Activated T-helper 1 cell treated with Interleukin-2 at 50 U/mL for 16 hours (primary cell): ENCODE measurements at places on chromosomes 7 and 10.
A peak's percentile ranks its signal among the peaks of the same experiment; 100 is the strongest.

DNA sequence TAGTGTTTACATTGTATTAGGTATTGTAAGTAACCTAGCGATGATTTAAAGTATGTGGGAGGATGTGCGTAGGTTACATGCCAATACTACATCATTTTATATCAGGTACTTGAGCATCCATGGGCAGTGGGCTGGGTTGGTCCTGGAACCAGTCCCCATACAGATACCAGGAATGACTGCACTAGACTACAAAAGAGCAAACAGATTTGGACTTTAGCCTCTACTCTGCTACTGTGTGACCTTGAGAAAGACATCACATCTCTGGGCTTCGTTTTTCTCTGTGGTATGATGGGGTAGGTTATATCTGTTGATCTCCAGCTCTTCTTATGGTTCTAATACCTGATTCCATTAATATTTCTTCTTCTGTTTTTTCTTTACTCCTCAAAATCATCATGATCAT, 412.5 kb upstream of the LRGUK start:
- no peak for DNase-seq

- no peak for DNase-seq
These were observed at the start of gene MMP21 for GRCh38 chr10:125775491-125776106. MMP21 (minus strand) TSS chr10:125775821; CDS start chr10:125775821, 0 bp downstream.

DNA sequence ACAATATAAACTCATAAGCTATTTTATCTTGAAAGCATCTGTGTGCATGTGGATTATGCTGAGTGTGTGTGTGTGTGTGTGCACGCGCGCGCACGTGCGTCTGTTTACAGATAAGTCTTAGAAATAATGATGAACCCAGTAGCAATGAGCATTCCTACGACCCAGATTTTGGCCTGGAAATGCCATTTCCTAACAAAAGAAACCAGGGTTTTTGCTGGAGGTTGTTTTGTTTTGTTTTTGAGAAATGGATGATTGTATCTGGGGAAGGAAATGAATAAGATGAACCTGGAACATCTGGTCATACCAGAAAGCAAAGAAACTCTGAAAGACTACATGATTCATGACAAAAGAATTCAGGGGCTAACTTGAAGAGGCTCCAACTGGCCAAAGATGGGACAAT, 22.1 kb upstream of the LMOD2 start:
- DNase-seq = no peak

- DNase-seq = no peak
These were observed 174.1 kb upstream of the MKI67 start for GRCh38 chr10:128300290-128300824.

GRCh38 chr7:77242068-77242467, 42.4 kb upstream of the FGL2 start:
- no peak for DNase-seq

- no peak for DNase-seq
These were observed 4.3 kb downstream of the MAP3K8 start for GRCh38 chr10:30438021-30438850.

- peak; percentile 8 for DNase-seq
These were observed 179.3 kb downstream of the PFKFB3 start for GRCh38 chr10:6382081-6382480.

DNA sequence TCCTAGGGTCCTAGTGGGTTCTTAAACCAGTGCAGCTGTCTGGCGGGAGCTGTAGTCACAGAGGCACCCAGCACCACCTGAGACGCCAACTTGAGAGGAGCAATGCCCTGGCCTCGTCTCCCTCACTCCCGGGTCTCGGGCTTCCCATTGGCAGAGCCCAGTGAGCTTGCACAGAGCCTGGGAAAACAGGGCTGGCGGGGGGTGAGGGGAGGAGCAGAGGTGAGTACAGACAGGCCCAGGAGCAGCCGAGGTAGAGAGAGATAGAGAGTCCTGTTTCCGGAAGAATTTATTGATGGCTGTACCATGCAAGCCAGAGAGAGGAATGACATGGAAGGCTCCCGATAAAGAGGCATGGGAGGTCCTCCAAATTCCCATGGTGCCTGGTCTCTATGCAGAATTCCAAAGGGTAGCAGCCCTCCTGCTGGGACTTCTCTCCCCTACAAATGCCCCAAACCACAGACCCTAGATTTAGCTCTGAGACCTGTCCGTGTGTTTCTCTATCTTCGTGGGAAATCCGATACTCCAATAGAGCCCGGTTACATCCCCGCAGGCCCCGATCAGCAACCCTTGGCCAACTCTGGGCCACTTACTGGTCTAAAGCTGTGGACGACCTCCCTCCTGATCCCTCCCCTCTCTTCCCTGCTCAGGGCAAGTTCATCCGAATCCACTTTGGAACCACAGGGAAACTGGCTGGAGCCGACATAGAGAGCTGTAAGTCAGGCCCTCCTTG, 20.3 kb upstream of the MYH16 start:
- no peak for DNase-seq

- DNase-seq = no peak
These were observed 160.6 kb downstream of the MAGI2 start for GRCh38 chr7:79292834-79293233.

DNA sequence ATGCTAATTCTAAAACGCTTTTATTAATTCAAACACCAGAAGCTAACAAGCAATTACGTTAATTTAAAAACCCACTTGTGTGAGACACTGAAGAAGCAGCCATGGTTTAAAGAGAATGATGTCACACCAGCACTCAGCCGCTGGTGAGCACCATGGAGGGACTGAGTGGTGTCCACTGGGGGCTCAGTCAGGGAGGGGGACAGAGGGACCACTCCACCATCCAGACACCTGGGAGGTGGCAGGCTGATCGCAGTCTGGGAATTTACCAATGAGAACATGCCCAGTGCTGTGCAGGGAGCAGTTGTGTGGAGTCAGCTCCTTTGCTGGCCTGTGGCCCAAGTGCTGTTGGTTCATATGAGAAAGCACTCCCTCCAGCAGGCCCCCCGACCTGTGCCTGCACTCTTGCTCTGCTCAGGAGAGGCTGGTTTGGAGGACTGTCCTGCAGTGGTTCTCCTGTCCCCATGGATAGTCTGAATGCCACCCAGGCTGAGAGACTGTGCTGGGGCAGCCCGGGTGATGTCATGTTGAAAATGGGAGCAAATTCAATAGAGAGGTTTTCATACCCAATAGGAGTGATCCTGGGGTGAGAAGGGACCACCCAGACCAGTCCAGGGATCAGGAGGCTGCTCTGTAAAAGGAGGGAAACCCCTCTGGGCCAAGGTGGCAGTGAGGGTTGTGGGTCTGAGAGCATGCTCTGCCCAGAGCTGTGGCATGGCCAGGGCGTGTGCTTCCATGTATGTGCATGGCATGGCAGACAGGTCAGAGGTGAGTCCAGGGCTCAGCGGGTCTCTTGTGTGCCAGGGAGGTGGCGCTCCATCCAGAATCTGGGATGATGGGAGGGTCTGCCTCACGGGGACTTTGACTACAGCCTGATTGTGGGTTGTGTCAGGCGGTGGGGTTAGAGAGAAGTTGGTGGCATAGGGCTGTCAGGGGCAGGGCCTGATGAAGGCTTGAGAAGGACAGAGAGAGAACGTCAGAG, 12.7 kb downstream of the ADCY1 start:
- no peak for DNase-seq

DNA sequence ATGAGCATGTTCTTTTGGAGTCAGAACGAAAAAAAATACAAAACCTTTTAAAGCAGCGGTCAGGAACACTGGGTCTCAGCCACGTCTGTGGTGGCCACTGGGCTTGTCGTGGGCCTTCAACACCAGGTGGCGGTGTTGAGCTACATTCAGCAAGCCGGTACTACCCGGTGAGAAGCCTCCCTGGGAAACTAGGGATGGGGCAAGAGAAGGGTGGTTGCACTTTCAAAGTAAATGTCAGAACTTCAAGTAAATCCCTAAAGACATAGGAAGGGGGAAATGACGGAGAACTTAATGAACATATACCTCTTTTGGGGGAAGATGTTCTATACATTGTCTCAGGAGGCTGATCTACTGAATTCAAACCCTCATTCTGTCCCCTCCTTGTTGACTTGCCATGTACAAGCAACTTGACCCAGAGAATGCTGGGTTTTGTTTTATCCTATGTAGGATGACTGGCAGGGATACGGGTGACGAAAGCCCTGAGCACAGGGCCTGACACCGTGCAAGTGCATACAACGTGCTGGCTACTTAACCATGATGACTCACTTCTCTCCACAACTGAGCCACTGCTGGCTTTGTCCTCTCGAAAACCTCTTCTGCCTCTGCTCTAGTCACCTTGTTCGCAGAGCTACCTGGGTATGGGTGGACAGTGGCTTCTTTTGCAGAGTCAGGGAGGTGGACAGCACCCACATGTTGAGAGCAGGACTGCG, 49.0 kb upstream of the BAMBI start:
- DNase-seq = peak; percentile 28

DNA sequence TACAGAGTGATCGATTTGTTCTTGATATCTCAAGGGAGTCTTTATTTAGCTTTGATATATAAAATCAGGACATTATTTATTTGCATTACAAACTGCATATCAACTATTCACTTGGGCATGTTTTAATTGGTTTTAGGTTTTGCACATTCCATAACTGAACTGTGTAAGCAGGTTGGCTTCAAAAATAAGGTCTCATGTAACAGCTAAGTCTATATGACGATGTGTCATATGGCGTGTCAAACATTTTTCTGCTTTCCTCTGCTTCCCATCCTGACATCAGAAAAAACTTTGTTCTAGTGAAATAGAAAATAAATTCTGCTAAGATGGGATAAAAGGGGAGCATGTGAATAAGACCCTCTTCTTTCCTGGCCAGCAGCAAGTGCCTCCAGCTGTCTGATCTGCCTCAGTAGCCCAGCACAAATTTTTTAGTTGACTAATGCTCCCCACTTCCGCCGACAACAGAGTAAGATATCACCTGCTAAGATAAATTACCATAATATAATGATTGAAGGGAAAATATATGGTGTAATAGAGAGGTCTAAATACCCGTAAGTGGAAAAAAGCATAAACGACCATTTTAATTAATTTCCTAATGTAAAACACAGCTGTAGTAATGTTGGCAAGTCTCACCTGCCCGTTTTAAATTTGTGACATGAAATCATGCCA, 180.5 kb downstream of the TAX1BP1 start:
- no peak for DNase-seq

GRCh38 chr7:50869108-50869725, 86.5 kb upstream of the GRB10 start:
- no peak for DNase-seq

DNA sequence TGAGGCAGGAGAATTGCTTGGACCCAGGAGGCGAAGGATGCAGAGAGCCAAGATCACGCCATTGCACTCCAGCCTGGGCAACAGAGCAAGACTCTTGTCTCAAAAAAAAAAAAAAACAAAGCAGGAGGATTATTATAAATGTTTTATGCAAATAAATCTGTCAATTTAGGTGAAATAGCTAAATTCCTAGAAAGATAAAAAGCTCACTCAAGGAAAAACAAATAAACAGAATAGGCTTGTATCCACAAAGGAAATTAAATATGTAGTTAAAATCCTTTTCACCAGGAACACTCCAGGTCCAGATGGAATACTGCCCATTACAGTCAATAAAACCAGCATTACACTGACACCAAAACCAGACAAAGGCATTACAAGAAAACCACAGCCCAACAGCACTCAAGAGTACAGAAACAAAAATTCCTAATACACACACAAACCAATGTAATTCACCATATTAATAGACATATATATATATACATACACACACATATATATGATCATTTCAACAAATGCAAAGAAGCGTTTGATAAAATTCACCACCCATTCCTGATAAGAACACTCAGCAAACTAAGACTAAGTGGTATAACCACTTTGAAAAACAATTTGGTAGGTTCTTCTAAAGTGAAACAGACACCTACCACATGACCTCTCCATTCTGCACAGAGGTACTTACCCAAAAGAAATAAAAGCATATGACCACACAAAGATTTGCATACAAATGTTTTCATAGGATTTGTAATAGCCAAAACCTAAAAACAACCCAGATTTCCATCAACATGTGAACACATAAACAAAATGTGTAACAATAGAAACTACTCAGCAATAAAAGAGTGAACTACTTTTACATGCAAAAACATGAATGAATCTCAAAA, 38.8 kb downstream of the ABI1 start:
- DNase-seq = no peak

DNA sequence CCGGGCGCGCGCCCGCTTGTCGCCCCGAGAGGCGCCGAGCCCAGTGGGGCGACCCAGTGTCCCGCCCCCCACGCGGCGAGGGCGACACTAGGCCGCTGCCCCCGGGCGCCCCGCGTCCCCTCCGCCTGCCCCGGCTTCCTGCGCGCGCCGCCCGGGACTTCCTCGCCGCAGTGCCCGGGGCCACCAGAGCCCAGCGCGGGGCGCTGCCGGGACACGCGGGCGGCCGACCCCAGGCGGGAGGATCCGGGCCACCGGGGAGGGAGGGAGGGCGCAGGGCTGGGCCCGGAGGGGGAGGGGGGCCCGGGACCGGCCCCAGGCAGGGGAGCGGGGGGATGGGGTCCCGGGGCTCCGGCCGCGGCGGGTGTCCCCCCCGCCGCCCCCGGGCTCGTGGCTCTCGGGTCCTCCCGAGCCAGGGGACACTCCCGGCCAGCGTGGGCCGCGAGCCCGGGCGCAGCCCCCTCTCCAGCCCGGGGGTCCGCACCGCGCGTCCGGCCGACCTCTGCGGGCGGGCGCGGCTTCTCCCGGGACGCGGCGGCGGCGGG, 435 bp upstream of the PWWP2B start:
- DNase-seq = peak; percentile 59

DNA sequence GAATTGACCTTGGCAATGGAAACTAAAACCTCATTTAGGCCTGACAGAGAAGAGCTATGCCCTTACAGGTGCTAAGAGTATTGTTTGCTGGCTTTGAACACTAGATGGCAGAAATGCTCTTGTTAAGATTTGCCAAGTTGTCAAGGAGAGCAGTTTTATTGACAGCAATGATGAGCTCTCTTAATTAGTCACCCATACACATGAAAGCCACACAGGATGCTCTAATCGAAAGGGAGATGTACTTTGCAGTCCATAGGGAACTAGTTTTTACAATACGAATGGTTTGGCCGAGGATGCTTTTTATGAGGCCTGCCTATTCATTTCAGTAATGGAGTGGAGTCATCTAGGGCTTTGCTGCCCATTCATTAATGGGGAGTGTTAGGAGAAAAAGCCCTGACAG, 45.4 kb upstream of the MBL2 start:
- no peak for DNase-seq

DNA sequence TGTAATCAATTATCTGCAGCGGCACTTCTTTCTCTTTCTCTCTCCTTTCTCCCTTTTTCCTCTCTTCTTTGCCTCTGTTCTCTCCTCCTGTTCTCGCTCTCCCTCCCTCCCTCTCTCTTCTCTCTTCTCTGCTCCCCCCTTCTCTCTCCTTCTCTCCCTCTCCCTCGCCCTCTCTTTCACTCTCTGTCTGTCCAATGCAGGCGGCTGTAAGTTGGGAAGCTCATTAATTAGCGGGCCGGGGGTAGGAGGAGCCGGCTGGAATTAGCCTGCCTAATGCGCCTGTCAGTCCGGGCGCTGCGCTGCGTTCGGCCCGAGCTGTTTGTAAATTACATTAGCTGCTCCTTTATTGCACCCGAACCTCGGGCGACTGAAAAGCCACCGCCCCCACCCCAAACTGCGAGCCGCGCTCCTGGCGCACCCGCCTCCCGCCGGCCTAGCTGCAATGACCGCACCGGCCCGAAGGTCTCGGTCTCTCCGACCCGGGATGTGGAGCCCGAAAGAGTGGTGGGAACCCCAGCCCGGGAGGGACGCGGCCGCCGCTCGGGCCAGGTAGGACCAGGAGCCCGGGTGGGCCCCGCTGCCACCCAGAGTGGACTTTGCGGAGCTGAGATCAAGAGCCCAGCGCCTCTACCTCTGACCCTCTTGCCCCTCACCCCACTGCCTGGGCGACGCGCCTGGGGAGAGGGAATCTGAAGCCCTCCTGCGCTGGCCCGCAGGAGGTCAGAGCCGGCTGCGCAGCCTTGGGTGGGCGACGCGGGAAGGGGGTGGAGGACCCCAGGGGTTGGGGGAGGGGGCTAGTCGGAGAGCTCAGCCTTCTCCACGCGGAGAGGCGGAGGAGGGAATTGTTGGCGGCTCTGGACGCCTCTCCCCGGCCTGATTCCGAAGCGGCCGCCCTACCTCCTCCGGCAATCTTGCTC, at the start of gene LBX1:
Gene LBX1 (minus strand): TSS at position 198 of the 917 bp plus-strand sequence. CDS start 648 bp downstream, outside the sequence.
- no peak for DNase-seq
